Neural crest cell (in vitro differentiated cells): ENCODE measurements at places on chromosomes 7 and 10.

- H3K4me1 ChIP-seq, result peaks cover 17% of the 10 kb centered on the region
- peaks cover 4% of the 10 kb centered on the region for H3K36me3 ChIP-seq
- no peak overlapping the region for H3K4me3 ChIP-seq
- DNase-seq, result no peak
- no peak overlapping the region for H3K27ac ChIP-seq
These were observed 19.3 kb downstream of the RAB11FIP2 start for GRCh38 chr10:118027397-118027796.

GRCh38 chr10:51501396-51501795, 198.0 kb downstream of the CSTF2T start:
- no peak for DNase-seq
- H3K36me3 ChIP-seq, result no peaks in the 10 kb centered on the region
- H3K27me3 ChIP-seq, result no peaks in the 10 kb centered on the region
- H3K4me3 ChIP-seq, result no peak overlapping the region
- no peaks in the 10 kb centered on the region for H3K4me1 ChIP-seq

GRCh38 chr10:91635401-91636400, 2.8 kb upstream of the PPP1R3C start:
- H3K36me3 ChIP-seq, result peaks cover 3% of the 10 kb centered on the region
- no peak overlapping the region for H3K27ac ChIP-seq
- peak; percentile 63 for DNase-seq
- peaks cover 17% of the 10 kb centered on the region for H3K27me3 ChIP-seq
- H3K4me1 ChIP-seq, result peaks cover 20% of the 10 kb centered on the region
- peak overlapping the region; percentile 77 for H3K4me3 ChIP-seq

- no peak for DNase-seq
- H3K4me3 ChIP-seq, result no peak overlapping the region
- H3K27me3 ChIP-seq, result no peaks in the 10 kb centered on the region
- peaks cover 6% of the 10 kb centered on the region for H3K36me3 ChIP-seq
These were observed 547.5 kb upstream of the LRRTM3 start for GRCh38 chr10:66378117-66378876.

DNA sequence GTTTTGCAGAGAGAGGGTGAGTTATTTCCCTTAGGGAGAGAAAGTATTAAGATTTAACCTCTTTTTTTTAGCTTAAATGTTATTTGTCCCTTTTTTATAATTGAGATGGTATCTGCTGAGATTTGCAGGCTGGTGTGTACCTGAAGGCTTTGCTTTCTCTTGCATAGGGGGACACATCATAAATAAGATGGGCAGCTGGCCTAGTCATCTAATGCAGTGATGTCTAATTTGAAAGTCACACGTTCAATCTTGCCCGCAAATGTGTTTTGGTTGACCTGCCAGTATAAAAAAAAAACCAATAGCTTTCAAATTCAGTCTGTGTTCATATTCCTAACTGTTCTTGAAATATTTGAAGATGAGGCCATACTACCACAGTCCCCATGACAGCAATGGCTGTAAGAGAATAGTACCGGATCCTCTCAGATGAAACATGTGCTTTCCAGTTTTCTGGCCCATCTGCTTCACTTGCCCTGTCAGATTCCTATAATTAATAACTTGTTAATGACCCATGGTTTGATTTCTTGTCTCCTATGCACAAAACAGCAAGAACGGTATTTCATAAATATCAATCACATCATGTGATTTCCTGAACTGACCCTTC, 914.2 kb downstream of the IPMK start:
- H3K27me3 ChIP-seq, result no peaks in the 10 kb centered on the region
- no peak overlapping the region for H3K27ac ChIP-seq
- no peaks in the 10 kb centered on the region for H3K36me3 ChIP-seq

DNA sequence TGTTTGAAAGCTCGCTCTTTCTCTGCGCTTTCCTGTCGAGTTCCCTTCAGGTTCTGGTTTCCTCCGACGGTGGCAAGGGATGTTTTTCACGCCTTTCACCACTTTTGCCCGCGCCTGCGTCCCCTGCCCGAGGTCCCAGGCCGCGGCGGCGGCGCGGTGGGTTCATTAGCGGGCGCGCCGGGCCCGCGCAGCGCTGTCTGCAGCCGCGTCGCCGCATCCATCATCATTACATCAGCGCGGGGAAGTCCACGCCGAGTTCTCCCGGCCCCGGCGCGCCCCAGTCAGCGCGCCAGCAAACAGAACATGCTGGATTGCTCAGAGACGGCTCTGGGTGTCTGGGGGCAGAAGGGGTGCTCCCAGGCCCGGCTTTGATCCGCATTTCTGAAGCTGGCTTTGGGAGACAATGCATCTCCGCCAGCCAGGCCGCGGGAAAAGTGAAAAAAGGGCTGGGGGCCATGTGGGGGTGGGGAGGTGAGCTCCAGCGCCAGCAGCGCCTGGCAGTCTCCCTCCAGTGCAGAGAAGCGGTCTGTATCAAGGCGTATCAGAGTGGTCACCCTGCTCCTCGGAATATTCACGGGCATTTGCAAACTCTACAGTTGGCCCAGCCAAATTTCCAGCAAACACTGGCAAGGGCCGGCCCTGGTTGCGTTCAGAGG, 8.9 kb downstream of the GLI3 start:
- peaks cover 96% of the 10 kb centered on the region for H3K4me1 ChIP-seq
- peak overlapping the region; percentile 70 for H3K4me3 ChIP-seq
- DNase-seq, result peak; percentile 23
- no peaks in the 10 kb centered on the region for H3K27me3 ChIP-seq
- H3K36me3 ChIP-seq, result no peaks in the 10 kb centered on the region

DNA sequence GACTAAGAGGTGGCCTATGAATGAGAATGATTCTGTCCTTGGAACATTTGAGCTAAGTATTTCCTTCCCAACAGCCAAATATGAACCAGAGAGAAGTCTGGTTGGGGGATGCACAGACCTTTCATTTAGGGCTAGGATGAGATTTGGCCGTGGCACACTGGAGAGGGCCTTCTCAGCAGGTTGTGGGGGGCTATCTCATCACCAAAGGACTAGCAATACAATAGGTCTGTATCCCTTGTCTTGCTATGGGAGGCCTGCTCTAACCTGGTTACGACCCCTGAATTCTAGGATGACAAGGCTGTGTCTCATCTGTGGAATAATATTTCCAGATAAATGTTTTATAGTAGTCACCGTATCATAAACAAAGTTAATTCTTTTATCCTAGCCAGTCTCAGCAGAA, 133.0 kb downstream of the CHRM2 start:
- H3K27me3 ChIP-seq, result no peaks in the 10 kb centered on the region
- H3K36me3 ChIP-seq, result no peaks in the 10 kb centered on the region
- H3K4me3 ChIP-seq, result no peak overlapping the region
- no peak for DNase-seq

DNA sequence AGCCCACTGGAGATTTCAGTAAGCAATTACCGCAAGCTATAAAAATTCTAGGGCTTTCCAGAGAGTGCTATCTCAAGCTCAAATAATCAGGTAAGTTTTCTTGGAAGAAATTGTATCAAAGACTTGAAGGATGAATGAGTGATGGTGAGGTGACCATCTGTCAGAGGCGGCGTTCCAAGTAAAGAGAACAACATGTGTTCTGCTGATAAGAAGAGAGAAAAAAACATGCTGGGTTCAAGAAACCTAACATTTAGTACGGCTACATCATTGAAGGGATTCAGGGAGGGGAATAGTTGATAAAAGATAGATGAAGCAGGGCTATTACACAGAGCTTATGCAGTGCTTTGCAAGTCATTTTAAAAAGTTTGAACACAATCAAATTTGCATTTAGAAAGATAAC, 100.7 kb downstream of the GNAI1 start:
- H3K27me3 ChIP-seq, result no peaks in the 10 kb centered on the region
- DNase-seq, result no peak
- no peaks in the 10 kb centered on the region for H3K36me3 ChIP-seq

GRCh38 chr10:79380125-79380945, 33.1 kb downstream of the PPIF start:
- H3K27me3 ChIP-seq, result no peaks in the 10 kb centered on the region
- H3K4me1 ChIP-seq, result peaks cover 19% of the 10 kb centered on the region
- no peak overlapping the region for H3K4me3 ChIP-seq
- H3K36me3 ChIP-seq, result no peaks in the 10 kb centered on the region
- H3K27ac ChIP-seq, result no peak overlapping the region

DNA sequence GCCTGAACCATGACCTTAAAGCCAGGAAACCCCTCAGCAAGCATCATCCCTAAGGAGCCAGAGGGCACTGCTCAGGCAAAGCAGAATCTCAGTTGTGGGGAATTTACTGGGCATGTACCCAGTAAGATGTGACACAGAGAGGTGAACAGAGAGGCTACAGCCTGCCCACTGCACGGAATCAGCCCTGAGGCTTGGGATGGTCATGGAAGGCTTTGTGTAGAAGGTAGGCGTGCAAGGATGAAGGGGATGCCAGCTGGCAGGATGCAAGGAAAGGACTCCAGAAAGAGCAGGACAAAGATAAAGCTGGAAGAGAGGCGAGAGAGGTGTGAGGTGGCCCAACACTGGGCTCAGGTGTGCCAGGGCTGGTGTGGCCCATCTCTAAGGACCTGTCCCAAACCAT, 2.4 kb upstream of the AIFM2 start:
- H3K36me3 ChIP-seq, result no peaks in the 10 kb centered on the region
- no peak overlapping the region for H3K27ac ChIP-seq
- no peak for DNase-seq
- H3K4me3 ChIP-seq, result no peak overlapping the region
- H3K27me3 ChIP-seq, result peaks cover 47% of the 10 kb centered on the region
- peaks cover 11% of the 10 kb centered on the region for H3K4me1 ChIP-seq

DNA sequence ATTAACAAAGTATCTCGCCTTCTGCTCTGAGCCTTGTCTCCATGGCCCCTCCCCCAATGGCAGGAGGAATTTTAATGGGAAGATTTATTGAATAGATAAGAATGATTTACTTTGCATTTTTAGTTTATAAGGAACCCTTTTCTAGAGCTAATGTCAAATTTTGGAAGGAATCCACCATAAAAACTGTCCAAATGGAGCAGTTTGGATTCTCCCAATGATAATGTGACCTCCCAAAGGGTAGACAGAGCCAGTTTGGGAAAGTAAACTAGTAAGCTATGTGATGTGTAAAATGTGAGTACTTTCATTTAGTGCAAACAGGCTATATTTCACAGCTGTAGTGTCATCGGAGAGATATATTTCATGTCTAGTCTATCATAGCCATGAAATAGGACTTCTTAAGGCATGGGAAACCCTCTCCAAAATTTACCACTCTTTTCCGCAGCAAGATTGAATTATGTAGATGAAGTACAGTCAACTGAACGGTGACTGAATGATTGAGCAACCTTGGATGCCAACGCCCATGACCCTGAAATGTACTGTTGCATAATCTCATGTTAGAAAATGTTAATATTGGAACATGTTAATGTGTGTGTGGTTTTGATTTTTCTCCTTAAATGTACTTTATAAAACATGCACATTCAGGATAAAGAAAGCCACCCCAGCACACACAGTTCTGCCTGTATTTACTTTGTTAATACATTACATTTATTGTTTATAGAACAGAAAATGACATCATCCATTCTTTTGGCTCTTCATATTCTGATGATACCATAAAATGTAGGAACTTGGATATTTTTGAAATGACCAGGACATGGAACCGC, 140.6 kb downstream of the NRP1 start:
- H3K36me3 ChIP-seq, result peaks cover 9% of the 10 kb centered on the region
- no peaks in the 10 kb centered on the region for H3K27me3 ChIP-seq
- no peak overlapping the region for H3K4me3 ChIP-seq

- H3K4me1 ChIP-seq, result peaks cover 42% of the 10 kb centered on the region
- H3K36me3 ChIP-seq, result no peaks in the 10 kb centered on the region
- H3K4me3 ChIP-seq, result no peak overlapping the region
- H3K27ac ChIP-seq, result no peak overlapping the region
- peaks cover 3% of the 10 kb centered on the region for H3K27me3 ChIP-seq
These were observed 75.2 kb upstream of the PRR15 start for GRCh38 chr7:29488203-29488970.

GRCh38 chr7:157009778-157010587, 480 bp downstream of the MNX1 start:
- peaks cover 87% of the 10 kb centered on the region for H3K27me3 ChIP-seq
- no peak overlapping the region for H3K4me3 ChIP-seq
- DNase-seq, result no peak
- peaks cover 4% of the 10 kb centered on the region for H3K4me1 ChIP-seq

DNA sequence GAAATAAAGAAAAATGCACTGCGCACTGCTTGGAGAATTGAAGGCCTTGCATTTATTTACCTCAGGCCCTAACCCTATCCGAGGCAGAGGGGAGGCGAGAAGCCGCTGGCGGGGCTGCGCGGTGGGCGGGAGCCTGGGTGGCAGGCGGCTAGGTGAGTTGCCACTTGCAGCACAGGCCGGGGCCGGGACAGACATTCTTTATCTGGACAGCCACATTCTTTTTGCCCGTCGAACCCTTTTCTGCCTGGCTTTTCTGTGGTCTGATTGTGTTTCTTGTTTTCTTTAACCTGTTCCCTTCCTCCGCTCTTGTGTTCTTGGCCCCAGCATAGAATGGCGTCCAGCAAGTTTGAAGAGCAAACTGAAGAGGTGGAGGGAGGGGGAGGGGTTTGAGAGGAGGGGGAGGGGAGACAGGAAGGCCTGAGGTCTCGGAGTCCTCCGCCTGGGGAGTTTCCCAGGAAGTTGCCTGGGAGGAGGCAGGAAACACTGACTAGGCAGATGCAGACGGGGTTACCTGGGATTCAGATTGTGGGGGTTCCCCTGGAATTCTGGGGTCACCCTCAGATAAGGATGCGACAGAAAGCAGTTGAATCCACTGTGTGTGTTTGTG, 5.1 kb downstream of the SHH start:
- no peak for DNase-seq
- H3K27ac ChIP-seq, result no peak overlapping the region
- H3K4me3 ChIP-seq, result peak overlapping the region; percentile 67
- peaks cover 87% of the 10 kb centered on the region for H3K27me3 ChIP-seq
- peaks cover 47% of the 10 kb centered on the region for H3K4me1 ChIP-seq
- H3K36me3 ChIP-seq, result no peaks in the 10 kb centered on the region

DNA sequence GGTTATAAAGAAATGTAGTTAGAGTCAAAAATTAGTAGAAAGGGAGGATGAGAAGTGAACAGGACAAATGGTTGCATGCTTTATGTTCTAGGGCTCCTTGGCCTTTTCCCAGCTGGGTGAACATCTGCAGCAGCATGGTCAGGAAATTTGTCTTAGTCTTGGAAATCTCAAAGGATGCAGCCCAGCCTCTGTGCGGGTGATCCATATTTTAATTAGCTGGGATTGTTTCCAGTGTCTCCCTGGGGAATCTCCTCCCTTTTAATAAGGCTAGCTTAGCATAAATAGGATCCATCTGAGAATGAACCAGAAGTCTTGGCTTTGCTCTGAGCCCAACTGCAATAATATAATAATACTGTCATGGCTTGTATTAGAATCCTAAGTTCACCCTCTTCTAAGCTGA, 198.3 kb downstream of the PRKG1 start:
- H3K36me3 ChIP-seq, result peaks cover 2% of the 10 kb centered on the region
- no peaks in the 10 kb centered on the region for H3K27me3 ChIP-seq
- no peak overlapping the region for H3K27ac ChIP-seq
- H3K4me3 ChIP-seq, result no peak overlapping the region

DNA sequence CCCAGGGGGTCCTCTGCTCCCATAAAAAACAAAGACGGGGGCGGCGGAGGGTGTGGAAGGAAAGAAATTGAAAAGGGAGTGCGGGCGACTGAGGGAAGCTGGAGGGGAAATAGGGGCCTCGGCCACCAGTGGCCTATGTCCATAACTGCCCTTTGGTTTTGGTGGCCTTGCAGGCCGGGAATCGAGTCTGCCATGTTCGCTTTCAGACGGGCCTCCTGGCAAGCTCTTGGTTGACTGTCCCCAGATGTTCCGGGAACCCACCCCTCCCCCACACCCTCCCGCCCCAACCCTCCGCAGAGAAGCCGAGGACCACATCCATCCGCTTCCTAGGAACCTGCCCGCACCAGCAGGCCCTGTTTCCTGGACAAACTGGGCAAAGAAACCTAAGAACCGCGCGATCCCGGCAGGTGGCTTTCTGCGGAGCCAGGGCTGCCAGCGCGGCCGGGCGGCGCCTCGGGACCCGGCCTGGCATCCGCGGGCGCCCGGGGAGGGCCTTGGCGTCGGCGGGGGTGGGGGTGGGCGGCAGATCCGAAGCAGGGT, 20.0 kb upstream of the GATA3 start:
- H3K4me3 ChIP-seq, result no peak overlapping the region
- H3K4me1 ChIP-seq, result peaks cover 7% of the 10 kb centered on the region
- H3K27ac ChIP-seq, result no peak overlapping the region
- DNase-seq, result no peak
- H3K27me3 ChIP-seq, result peaks cover 99% of the 10 kb centered on the region
